Left ventricle myocardium superior (tissue), 1 donor: ENCODE measurements at places on chromosomes 5 and 9. TPM values are rescaled to one million over a fixed set of nuclear protein-coding genes. Genes with fewer than 3 reads are reported as not detected.

Gene NRG2
- total RNA-seq: 1.9 TPM

Gene GRAMD2B
- total RNA-seq: 35.2 TPM

Gene KCTD16
- total RNA-seq: not detected

Gene MROH2B
- not detected for total RNA-seq

- no peak for DNase-seq
Observed at GRCh38 chr9:109311286-109311685, 9.6 kb downstream of the EPB41L4B start.

- DNase-seq: no peak
Observed at GRCh38 chr5:76401801-76402250, 1.3 kb upstream of the IQGAP2 start.

DNA sequence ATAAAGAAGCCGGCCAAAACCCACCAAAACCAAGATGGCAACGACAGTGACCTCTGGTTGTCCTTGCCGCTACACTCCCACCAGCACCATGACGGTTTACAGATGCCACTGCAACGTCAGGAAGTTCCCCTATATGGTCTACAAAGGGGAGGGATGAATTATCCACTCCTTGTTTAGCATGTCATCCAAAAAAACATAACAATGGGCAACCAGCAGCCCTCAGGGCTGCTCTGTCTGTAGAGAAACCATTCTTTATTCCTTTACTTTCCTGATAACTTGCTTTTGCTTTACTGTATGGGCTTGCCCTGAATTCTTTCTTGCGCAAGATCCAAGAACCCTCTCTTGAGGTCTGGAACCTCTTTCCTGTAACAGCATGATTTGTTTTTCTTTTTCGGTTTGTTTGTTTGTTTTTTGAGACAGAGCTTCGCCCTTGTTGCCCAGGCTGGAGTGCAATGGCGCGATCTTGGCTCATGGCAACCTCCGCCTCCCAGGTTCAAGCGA, 2.0 kb upstream of the UAP1L1 start:
- DNase-seq: no peak

GRCh38 chr5:84372066-84372695, 12.5 kb downstream of the EDIL3 start:
- DNase-seq: no peak

- DNase-seq: no peak
Observed at GRCh38 chr5:77568082-77568481, 70.4 kb downstream of the OTP start.
